ENCODE measurements at places on chromosomes 6 and 20.

- no peak for DNase-seq
Measured at GRCh38 chr6:145532361-145532760, 203.0 kb downstream of the EPM2A start.

GRCh38 chr6:138957903-138958302 lies 30.1 kb downstream of the REPS1 start:
- DNase-seq: no peak

DNA sequence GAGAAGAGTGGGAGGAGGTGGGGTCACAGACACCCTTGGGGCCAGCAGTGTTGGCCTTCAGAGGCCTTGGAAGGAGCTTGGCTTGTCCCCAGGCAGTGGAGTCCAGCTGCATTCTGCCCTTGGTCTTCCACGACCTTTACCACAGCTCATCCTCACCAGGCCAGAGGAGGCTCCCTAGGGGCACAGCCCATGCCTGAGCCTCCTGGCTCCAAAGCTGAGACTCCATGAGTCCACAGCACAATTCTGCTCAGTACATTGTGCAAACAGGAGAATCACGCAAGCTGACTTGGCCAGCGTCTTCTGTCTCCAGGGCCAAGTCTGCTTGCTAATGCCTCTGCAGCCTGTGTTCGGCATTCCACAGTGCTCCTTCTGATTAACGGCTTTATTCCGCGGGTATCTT lies 337.2 kb downstream of the SMOC2 start:
- DNase-seq: no peak

- no peak for DNase-seq
Measured at GRCh38 chr20:4962241-4962855, 39.0 kb downstream of the SLC23A2 start.
